Natural killer cell (primary cell): ENCODE measurements at places on chromosomes 6 and 20.

- DNase-seq: no peak
These were observed 43.6 kb upstream of the DEFB112 start for GRCh38 chr6:50093116-50093937.

DNA sequence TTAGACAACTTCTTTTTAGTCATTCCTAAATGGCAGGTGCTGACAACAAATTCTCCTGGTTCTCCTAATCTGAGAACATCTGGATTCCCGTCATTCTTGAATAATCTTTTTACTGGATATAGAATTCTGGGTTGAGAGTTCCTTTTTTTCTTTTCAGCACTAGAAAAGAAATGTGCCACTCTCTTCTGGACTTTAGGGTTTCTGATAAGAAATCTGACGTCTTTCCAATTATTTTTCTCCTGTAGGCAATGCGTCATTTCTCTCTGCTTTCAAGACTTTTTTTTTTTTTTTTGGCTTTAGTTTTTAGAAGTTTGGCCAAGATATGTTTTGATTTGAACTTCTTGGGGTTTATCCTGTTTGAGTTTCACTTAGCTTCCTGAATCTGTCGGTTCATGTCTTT is 66.1 kb upstream of the RNF24 start:
- no peak for DNase-seq

DNA sequence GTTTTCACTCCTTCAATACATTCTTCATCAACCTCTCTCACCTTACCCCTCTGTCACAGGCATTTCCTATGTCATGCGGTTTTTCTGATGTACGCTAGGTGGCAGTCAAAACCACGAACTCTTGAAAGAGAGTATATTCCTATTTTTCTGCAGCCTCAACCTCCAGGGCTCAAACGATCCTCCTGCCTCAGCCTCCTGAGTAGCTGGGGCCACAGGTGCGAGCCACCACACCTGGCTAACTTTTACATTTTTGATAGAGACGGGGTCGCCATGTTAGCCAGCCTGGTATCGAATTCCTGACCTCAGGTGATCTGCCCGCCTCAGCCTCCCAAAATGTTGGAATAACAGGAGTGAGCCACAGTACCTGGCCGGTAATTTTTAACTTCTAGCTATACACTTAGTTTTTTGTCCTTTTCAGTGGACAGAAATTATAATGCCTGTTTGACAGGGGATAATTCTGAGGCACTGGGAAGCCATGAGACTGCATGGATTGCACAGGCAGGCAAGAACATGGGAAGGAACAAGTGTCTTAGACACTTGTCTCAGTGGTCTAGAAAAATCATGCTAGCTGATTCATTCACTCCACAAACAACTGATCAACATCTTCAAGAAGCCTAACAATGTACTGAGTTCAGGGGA is 22.5 kb upstream of the HFE start:
- peak; percentile 82 for DNase-seq

DNA sequence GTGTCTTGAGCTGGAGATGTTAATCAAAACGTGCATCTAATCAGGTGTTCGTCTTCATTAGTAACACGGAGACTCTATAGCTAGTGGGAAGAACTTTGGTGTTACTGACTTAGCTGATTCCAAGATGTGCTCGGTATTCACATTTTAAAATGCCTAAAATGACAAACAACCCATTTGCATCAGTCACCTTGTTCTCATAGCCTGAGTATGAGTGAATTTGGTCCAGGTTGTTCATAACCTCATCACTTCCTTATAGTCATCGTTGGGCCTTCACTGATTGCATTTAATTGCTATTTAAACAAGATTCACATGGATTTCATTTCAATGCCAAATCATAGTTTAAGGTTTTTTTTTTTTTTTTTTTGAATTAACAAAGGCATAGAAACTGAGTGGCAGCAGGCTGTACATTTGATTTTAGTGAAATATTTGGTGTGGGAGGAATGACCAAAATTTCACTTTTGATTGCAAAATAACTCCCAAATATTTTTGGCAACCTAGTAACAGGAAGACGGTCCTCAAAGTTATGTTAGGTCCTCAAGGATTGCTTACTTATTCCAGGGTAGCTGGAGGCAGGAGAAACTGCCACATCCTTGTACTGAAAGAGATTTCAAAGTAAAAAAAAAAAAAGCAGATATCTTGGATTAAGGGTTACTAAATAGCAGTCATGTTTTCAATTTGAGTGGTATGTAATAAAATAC is 104.7 kb downstream of the JARID2 start:
- no peak for DNase-seq
